ENCODE measurements at places on chromosomes 6 and 20.

GRCh38 chr6:21198032-21198640 lies 395.4 kb upstream of the SOX4 start:
- no peak for DNase-seq

DNA sequence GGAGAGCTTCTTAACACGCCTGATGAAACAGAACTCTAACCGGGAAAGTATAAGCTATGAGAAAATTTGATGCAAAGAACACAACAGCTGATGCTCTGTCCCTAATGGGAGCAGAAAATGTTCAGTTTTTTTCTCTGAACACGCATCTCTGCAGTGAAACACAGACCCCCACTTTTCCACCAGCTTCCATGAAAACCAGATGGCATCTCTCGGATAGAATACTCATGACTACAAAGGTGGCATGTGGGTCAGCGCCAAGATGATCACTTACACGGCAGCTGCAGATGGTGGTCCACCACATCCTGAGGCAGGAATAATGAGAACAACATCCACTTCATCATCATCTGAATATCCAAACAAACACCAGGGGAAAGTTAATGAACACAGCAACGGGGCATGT lies 85.2 kb upstream of the CNR1 start:
- no peak for DNase-seq

GRCh38 chr6:15829156-15829555 lies 166.3 kb upstream of the DTNBP1 start:
- DNase-seq = no peak

DNA sequence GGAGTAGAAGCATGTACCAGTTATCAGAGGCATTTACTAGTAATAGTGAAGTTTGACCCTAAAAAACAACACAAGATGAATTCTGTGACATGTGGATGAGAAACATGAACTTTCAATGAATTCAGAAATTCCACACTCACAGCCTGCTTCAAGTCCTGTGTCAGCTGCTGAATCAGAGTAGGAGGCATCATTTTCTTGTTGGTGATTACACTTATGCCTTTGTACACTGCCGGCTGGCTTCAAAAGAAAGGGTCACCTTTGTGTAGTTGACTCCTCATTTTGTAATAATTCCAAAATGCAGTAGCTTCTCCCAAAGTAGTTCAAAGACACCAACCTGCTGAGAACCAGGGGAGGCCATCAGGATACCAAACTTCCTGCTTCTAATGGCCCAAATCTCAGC lies 165.5 kb downstream of the BACH2 start:
- no peak for DNase-seq

GRCh38 chr6:27133281-27134227 lies 113.9 kb upstream of the PRSS16 start:
- peak; percentile 69 for DNase-seq

DNA sequence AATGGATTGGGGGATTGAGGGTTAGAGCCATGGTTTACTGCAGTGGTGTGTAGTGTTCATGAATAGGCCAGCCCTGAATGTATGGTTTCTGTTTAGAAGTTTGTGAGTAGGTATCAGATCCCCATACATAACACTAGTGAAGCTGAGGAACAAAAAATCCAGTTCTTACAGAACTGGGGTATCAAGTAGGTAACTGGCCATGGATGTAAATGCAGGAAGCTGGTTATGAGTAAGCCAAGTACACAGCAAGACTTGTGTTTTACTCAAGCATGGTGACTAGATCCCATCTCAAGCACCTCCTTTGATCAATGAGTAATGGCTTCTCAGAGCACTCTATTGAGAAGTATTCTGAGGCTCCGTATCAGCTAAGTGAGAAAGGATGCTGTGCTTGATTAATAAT lies 613.7 kb upstream of the FLRT3 start:
- no peak for DNase-seq

DNA sequence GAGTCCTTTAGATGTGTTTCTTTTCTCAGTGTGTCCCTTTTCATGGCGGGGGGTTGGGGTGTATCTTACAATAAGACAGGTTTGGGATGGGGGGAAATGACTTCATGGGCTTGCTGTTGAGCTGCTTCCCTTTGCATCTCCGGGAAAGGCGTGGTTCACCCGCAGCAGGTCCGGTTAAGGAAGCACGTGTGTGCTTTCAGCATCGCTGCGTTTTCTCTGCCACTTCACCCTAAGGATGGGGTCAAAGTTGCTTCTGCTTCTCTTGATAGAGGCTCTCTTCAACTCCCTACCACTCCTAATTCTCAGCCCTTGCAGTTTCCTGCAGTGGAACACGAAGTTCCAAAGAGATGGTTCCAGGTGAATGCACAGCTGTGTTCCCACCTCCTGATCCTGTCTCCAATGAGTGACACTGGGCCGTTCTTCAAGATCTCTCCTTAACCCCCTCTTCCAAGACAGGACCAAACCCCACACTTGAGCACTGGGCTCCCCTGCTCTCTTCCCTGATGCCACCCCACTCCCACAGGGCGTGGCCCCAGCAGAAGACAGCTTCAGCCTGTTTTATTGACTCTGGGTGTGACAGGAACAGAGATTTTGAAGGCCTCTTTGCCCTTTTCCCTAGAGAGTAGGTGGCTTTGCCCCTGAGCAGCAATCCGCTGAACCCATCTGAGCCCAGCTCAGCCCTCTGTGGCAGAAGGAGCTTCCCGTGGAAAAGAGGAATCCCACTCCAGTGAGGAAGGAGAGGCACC lies 85.2 kb downstream of the PLEKHG1 start:
- DNase-seq = no peak

DNA sequence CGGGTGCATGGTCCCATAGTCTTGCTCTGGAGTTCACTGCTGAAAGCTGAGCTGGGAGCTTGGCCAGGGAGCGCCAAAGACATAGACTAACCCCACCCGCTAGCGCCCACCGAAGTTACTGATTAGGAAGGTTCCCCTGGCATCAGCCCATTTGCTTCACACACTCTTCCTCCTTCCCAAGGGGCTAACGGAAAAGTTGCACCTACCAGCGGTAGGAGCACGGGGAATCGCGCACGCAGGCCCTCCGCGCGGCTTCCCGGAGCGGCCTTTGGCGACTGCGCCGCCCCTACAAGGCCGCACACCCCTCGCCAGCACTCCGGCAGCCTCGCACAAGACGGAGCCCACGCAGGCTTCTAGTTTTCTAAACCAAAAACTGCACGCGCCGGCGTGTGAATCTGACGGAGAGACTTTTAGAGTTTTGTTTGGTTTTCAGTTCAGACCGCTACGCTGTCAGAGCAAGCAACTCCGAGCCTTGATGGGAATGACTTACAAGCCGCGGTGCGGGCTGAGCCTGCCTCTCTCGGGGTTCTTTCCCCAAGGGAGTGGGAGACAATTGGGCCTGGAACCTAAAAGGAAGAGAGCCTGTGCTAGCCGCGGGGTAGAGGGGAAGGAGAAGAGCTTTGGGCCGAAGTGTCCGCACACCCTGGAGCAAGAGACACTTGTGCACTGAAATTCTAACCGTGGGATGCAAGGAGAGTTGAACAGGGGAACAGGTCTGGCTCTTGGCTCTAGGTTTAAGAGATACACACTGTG lies 891 bp upstream of the POU3F2 start:
- DNase-seq = no peak

- DNase-seq = peak; percentile 78
Measured at GRCh38 chr20:17680836-17681725, 961 bp downstream of the RRBP1 start.

- peak; percentile 71 for DNase-seq
Measured at GRCh38 chr6:28161410-28162079, 19.9 kb downstream of the ZKSCAN8 start.

DNA sequence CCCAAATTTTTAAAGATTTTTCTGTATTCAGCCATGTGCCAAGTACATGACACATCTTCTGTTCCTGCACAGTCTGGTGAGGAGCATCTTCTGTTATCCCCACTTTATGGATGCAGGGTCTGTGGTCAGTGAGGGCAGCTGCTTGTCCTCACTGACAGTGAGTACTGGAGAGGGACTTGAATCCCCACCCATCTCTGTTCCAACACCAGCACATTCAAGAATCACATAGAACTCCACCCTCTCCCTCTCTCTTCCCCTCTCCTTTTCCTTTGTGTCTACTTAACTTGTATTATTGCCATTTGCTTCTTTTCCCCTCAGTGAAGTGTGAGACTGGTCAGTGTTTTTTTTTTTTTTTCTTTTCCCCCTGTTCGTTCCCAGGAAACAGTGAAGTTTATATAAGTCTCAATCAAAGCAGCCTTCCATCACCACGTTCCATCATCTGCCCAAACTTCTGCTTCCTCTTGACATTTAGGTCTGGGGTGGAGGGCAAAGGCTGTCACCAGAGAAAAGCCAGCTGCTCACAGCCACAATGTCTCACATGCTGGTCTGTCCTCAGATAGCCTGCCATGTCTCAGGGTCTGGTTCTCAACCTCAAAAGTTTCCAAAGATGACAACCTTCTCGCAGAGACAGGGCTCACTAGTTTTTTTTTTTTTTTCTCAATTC lies 110.0 kb upstream of the SSTR4 start:
- DNase-seq = no peak

GRCh38 chr6:12582421-12583110 lies 134.0 kb upstream of the PHACTR1 start:
- no peak for DNase-seq

GRCh38 chr6:170405311-170405975 lies 98.9 kb downstream of the FAM120B start:
- no peak for DNase-seq

GRCh38 chr6:13916230-13916944 lies 8.4 kb upstream of the RNF182 start:
- DNase-seq = no peak

GRCh38 chr6:17785094-17785787 lies 78.5 kb upstream of the NUP153 start:
- no peak for DNase-seq

DNA sequence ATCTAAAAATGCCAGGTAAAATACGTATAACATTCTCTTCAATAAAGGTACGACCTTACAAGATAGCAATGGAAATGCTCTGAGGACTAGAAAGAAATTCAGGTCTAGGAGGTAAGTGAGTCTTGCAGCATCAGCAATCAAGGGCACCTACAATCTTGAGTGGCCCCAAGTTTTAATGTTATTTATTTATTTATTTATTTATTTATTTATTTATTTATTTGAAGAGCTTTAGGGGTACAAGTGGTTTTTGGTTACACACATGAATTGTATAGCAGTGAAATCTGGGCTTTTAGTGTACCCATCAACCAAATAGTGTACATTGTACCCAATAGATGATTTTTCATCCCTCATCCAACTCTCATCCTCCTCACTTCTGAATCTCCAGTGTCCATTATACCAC lies 574.0 kb upstream of the POU3F2 start:
- DNase-seq = no peak

GRCh38 chr20:33688938-33689424 lies 2.8 kb upstream of the E2F1 start:
- DNase-seq = no peak

- no peak for DNase-seq
Measured at GRCh38 chr20:35238735-35239134, 12.2 kb downstream of the MMP24 start.

- DNase-seq = no peak
Measured at GRCh38 chr20:61759286-61760065, 306.2 kb downstream of the TAF4 start.

- DNase-seq = no peak
Measured at GRCh38 chr6:124962639-124963415, 590 bp downstream of the RNF217 start.

- no peak for DNase-seq
Measured at GRCh38 chr6:111070105-111071005, 16.9 kb upstream of the SLC16A10 start.

- DNase-seq = no peak
Measured at GRCh38 chr6:126054258-126054702, 67.9 kb downstream of the TRMT11 start.

GRCh38 chr6:146402476-146402875 lies 141.2 kb upstream of the RAB32 start:
- no peak for DNase-seq

- DNase-seq = no peak
Measured at GRCh38 chr6:139013185-139013800, 15.3 kb upstream of the ABRACL start.

GRCh38 chr6:3162565-3163247 lies 5.4 kb upstream of the TUBB2A start:
- DNase-seq = peak; percentile 45

DNA sequence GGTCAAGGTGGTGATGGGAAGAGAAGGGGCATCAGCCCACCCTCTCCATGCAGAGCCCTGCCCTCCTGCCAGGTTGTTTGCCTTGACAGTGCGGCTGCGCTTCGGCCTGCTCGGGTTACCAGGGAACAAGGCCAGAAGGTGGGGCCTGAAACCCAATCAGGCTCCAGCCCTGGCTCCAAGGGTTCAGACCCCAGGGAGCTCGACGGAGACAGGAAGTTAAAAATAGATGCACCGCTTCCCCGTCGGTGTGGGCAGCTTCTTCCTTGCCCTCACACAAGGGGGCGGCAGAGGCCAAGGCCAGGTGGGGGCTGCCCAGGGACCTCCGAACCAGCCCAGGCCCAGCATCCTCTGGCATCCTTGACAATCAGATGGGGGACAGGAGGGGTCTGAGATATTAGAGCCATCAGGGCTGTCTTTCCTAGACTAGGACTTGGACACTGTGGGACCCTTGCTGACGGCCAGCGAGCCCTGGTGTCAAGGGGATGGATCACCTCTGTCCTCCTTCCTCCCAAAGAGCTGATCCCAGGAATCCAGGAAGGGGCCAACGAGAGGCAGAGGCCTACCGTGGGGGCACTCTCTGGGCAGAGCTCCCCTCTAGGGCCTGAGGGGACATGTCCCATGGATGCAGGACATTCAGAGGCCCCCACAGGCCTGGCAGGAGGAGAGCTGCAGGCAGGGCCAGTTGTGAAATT lies 65.2 kb downstream of the RIPOR3 start:
- DNase-seq = no peak

DNA sequence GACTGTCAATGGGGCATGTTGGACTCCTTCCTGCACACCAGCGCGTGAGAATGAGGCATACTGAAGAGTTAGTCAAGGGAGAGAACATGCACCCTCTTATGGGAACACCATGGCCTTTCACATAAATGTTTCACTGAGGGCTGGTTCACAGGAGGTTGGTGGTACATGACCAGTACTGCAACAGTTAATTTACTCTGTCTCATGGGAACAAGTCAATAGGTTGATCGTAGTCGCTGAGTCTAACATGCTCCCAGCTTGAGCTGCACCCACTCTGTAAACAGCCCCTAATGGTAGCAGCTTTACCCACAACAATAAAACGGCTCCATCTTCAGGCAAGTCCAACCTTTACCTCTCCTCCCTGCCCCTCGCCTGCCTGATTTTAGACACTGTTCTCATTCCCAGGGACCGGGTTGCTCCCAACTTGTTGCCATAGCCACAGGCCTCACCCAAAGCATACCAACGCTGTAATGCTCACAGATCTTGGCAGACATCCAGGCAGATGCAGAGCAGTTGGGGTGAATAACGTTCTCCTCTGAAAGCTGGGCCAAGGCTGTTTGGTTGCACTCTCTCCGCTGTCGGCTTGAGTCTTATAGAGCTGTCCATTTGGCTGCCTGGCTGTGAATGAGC lies 111.3 kb downstream of the LY86 start:
- DNase-seq = no peak

GRCh38 chr6:87396595-87397392 lies 11.0 kb upstream of the CFAP206 start:
- no peak for DNase-seq

Data from activated CD4-positive, alpha-beta T cell treated with anti-CD3 and anti-CD28 coated beads, Interleukin-2, amount 50 U/mL, for 1 hour (primary cell).